ENCODE measurements at places on chromosomes 12 and 14.

DNA sequence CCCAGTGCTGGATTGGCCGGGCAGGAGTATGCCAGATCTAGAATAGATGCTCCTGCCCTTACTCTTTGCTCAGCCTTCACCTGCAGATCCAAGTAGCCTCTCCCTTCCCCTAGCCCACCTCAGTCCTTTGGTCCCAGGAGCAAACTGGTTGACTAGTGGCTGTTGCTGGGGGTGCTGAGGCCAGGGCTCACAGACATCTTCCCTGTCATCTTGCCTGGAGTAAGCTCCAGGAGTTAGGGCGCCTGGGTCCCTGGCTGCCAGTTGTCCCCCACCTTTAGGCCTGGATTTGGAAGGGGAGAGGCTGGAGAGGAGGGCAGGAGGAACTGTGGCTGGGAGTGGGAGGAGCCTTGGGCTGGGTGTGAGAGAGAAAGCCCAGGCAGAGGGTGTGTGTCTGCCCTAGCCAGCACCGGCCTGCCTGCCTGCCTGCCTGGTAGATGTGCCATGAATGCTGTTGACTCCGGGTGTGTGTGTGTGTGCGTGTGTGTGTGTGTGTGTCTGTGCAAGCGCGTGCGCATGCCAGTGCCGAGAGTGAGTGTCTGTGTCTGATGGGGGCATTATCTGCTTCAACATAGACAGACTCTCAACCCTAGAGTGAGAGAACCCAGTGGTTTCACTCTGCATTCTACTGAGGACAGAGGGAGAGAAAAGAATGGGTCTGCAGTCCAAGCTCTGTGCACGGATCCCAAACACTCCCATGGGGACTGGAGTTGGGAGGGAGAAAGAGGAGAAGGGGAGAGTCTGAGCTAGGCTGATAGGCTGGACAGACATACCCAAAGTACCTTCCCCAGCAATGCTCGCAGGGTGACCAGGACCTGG lies 845 bp upstream of the RARG start:
- DNase-seq, result peak; percentile 82

DNA sequence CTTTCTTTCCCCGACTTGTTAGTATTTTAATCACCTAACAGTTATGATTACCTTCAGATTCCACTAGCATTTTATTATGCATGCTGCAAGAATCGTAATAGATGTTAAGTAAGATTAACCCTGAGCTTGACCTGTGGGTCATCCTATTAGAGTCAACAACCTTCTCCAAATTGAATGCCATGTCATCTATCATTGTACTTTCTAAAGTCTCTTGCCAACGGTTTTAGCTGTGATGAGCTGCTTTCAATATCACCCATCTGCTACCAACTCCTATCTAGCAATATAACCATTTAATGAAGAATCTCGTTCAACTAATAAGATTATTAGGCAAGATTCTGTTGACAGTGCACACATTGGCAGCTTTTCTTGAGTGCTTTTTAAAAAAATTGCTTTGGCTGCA lies 33.7 kb downstream of the DACT1 start:
- no peak for DNase-seq

GRCh38 chr12:39588348-39588747 lies 31.3 kb downstream of the ABCD2 start:
- no peak for DNase-seq

DNA sequence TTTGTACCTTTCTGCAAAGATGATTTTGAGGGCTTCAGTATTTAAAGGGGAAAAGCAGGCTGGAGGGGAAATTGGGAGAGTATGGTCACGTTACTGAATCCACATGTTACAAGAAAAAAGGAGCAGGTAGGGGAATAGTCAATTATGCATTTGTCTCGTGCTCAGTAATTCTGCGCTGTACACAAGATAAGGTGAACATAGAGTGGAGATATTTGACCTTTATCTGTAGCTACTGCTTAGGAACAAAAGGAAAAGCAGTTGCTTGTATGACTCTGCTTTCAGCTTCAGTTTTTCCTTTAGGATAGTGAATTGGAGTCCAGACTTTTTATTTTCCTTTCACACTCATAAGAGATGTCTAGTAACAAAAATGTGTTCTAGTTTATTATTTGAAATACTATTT lies 49.8 kb downstream of the FBXO33 start:
- DNase-seq, result no peak

- no peak for DNase-seq
These were observed 421 bp upstream of the RBMS2 start for GRCh38 chr12:56521209-56521589.

DNA sequence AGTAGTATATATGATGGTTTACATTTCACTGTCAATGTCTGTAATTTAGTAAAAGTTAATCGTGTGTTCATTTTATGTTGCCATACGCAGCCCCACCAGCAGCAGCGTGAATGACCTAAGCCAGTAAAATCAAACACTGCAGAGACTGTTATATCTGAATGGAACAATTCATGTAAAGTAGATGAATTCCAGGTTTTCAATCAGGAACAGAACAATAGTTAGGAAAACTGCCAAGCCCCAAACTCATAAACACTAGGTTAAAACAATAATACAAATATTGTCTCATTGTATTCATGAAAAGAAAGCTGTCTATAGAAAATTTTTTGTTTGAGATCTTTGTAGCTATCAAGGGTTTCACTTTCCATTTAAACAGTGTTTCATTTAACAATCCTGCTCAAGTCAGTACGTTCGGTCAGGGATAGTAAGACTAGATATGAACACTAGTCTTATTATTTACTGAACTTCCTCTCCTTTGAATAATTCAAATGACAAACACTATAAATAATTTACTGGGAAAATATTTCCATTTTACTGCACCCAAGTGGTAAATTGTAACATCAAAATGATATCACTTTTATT lies 256.8 kb upstream of the FLRT2 start:
- no peak for DNase-seq

GRCh38 chr14:72538387-72538786 lies 355.5 kb downstream of the DPF3 start:
- DNase-seq, result peak; percentile 57

DNA sequence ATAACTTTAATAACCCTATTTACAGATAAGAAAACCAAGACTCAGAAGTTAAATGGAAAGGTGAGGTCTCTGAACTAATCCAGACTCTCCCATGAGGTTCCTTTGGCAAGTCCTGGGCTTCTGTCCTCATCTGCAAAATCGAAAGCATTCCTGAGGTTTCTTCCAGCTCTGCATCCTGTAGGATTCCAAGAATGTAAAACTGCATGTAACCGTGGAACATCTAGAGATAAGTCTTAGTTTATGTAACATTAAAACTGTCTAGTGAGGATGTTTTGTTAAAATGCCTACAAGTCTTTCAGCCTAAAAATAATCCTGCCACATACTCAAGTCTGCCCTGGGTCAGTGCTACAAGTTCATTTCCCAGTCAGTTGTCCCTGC lies 7.3 kb upstream of the ITFG2 start:
- no peak for DNase-seq

DNA sequence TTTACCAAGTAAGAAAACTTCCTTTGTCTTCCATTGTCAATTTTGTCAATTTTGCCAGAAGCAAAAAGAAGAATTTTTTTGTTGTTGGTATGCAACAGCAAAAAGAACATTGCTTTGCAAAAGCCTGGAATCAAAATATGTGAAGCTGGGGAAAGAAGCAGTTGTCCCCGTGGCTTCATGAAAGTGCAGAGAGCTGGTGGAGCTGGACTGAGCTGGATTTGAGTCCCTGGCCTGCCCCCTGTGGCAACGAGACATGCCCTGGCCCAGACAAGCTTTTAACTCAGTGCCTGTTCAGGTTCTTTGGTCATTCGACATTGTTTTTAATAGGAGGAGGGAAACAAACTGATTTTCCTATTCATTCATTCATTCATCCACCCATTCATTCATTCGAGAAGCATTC lies 70.3 kb downstream of the SLC15A4 start:
- no peak for DNase-seq

DNA sequence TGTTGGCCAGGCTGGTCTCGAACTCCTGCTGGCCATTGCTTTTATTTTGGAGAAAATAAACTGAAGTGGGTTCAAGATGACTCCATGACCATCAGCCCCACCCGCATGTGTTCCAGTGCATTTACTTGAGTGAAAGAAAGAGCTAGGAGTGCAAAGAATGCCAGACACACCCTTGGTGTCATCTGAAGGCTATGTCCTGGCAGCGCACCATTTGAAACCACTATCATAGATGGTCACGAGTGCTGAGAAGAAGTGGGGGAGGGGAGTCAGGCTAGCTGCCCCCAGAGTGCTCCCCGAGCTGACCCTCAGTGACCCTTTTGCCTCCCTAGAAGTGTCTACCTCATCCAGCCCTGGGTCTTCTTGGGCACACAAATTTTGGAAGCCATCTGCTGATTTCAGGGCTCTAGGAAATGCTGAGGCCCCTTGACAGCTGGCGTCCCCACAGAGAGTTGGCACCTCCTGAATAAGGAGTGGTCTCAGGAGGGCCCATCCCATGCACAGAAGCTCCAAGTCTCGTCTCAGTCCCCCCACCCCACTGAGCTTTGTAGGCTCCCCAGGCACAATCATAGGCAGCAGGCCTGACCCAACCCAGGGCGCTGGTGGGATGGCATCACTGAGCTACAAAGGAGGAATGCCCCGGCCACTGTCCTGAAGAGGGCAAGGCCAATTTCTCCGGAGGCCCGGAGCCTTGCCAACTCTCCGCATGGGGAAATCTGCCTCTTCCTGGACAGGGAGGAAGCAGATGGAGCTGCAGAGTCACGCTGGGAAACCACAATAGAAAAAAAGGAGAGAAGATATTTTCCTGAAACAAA lies 28.0 kb downstream of the PXN start:
- peak; percentile 94 for DNase-seq

GRCh38 chr12:106301611-106302321 lies 767 bp upstream of the TCP11L2 start:
- DNase-seq, result peak; percentile 85

DNA sequence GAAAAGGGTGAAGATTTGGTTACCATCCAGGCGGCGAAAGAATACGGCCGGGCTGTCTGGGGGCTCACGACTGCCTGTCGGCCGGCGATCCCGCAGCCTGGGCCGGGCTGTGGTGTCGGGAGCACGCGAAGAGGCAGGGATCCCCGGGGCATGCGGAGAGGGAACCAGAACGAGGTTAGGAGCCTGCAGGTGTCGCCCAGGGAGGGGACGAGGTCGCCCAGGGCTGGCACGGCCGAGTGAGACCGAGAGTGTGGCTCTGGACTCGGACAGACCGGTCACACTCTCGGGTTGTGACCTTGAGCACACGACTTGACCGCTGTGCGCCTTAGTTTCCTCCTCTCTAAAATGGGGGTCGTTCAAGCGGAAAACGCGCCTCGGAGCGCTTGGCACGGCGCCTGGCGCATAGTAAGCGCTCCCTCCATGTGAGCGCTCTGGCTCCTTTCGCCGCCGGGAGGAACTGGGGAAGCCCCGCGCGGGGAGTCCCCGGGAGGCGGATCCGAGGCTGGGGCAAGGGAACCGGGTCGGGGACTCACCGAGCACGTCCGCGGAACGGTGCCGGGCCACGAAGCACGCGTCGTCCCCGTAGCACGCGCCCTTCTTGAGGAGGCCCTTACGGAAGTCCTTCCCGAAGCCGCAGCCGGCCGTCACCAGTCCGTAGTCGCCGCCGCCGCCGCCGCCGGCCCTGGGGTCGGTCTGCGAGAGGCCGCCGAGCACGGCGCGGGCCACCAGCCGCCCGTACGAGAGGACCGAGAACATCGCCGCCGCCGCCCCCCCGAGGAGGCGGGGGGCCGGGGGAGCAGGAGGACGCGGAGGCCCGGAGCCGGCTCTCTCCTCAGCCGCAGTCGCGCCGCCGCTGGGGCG lies 612 bp downstream of the PPTC7 start:
- DNase-seq, result peak; percentile 87

DNA sequence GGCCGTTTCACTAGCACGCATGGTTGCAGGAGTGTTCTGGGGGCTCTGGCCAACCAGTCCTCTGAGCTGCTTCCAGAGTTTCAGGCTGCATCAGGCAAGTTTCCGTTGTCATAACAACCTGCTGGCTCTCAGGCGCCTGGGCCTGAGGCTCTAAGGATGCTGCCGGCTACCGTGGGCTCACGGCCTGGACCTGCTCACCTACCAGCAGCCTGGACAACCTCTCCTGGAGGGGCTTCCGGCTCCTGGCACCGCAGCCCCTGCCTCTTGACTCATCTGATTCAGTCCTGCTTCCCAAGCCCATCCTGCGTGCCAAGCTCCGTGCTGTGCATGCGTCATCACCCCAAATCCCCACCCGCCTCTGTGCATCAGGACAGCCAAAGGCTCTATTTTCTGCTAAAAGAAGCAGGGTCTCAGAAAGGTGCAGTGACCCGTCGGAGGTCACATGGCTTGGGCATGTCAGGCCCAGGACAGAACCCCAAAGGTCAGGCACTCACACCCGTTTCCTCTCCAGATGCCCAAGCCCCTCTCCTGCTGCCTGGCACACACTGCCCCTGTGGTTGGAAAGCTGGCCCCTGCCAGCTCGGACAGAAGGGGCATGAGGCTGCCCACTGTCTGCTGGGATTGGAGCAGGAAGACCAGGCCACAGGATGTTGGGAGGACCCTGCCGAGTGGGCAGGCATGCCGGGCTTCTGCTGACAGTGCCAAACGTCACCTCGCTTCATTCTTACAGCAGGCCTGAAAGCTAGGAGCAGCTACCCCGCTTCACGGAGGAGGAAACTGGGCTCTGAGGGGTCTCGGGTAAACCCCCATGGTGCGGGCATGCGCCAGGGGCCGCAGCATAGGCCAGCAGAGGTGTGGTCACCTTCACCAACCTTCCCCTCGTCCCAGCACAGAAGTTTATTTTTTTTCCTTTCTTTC lies 5.7 kb downstream of the BEGAIN start:
- peak; percentile 46 for DNase-seq

- no peak for DNase-seq
These were observed 67.6 kb upstream of the GNG2 start for GRCh38 chr14:51792809-51793208.

- DNase-seq, result peak; percentile 28
These were observed 398.2 kb downstream of the DPF3 start for GRCh38 chr14:72495668-72496067.

GRCh38 chr12:106025129-106025528 lies 113.6 kb downstream of the NUAK1 start:
- DNase-seq, result no peak

- no peak for DNase-seq
These were observed 67.6 kb downstream of the KIF21A start for GRCh38 chr12:39375206-39375808.

- DNase-seq, result no peak
These were observed 7.3 kb downstream of the HELB start for GRCh38 chr12:66309606-66310005.

- no peak for DNase-seq
These were observed 383.8 kb downstream of the PCNX1 start for GRCh38 chr14:71290960-71291466.

- DNase-seq, result no peak
These were observed 356.4 kb upstream of the DDHD1 start for GRCh38 chr14:53509276-53510244.

GRCh38 chr14:69346710-69347109 lies 51.4 kb downstream of the ERH start:
- DNase-seq, result no peak

- no peak for DNase-seq
These were observed at the start of gene CLEC2A for GRCh38 chr12:9932270-9932669. CLEC2A (minus strand) TSS chr12:9932370; CDS start chr12:9932329, 41 bp downstream.

DNA sequence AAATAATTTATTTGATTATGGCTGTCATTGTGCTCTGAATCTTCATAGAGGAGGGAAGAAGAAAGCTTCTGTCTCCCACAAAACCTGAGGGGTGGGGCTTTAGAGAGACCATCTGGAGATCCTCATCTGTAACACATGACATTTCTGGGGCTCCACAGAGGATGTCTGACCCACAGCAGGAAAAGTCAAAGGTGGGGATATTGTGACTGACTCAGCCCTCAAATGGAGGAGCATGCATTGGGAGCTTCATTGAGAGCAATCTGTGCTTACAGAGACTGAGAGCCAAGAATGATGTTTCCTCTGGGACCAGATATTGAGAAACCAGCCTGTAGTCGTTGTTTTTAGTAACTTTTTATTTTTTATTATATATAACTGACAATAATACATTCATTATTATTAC lies 158.7 kb downstream of the SYT1 start:
- DNase-seq, result no peak

- DNase-seq, result no peak
These were observed 1.3 kb upstream of the TBX5 start for GRCh38 chr12:114406984-114407841.
